ENCODE measurements at places on chromosomes 12 and 14.

GRCh38 chr12:23349564-23349963, 599.9 kb downstream of the SOX5 start:
- DNase-seq, result no peak

GRCh38 chr12:53849656-53850055, 89.0 kb upstream of the HOXC13 start:
- DNase-seq, result no peak

DNA sequence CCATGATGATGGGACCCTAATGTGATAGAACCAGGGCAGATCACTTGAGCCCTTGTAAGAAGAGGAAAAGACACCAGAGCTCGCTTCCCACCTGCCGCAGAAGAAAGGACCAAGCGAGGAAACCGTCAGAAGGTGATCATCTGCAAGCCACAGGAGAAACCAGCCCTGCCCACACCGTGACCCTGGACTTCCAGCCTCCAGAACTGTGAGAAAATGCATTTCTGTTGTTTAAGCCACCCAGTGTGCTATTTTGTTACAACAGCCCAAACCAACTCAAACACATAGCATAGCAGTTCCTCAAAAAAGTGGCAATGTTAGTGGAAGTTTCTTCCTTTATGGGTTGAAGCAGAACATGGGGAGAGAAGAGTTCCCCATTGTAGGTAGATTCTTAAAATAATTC, 107.9 kb upstream of the BCL2L14 start:
- DNase-seq, result peak; percentile 69

DNA sequence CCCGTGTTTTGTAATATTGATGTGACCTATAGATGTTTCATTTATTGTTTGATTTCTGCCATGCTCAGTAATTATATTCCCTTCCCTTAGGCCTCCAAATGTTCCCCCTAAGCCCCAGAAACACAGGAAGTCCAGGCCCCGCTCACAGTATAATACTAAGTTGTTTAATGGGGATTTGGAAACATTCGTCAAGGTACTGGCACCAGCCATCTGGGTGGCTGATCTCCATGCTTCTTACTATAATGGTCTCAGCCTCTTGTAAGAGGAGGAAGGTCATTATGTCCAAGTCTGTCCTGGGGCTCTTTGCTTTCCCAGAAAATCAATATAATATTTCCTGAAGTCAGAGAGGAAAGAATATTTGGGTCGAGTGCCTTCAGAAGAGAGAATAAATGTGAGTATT, 130.9 kb downstream of the KICS2 start:
- DNase-seq, result no peak

GRCh38 chr14:59309291-59309900, 120.9 kb downstream of the DAAM1 start:
- no peak for DNase-seq

GRCh38 chr12:52189376-52190174, 2.2 kb downstream of the KRT80 start:
- DNase-seq, result peak; percentile 56

DNA sequence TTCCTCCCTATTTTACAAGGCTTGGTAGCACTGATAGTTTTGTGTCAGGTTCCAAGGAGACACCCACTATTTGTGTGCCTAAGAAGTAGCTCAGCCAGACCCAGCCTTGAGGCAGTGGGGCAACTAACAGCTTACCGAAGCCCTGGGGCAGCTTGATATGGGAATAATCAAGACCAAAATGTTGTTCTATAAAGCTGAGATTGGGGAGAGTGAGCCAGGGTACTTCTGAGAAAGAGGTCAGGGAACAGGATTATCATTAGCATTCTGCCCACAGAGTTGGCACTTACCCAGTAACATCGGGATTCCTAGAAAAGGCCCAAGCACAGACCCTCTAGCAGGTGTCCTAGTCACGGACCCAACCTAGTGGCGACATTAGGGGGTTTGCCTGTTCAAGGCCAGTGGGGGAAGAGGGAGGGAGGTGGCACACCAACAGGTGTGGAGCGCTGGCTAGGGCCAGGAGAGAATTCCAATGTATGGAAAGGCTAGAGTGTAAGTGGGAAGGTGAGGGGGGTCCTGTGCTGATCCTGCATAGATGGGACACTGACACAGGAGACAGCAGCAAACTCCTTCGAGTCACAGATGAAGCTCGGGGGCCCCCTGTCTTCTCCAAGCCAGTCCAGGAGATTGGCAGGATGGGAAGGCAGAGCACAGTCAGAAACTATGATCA, 4.9 kb downstream of the PPP1R3E start:
- DNase-seq, result no peak

- DNase-seq, result no peak
Measured at GRCh38 chr14:66085224-66085623, 400.9 kb upstream of the CCDC196 start.

DNA sequence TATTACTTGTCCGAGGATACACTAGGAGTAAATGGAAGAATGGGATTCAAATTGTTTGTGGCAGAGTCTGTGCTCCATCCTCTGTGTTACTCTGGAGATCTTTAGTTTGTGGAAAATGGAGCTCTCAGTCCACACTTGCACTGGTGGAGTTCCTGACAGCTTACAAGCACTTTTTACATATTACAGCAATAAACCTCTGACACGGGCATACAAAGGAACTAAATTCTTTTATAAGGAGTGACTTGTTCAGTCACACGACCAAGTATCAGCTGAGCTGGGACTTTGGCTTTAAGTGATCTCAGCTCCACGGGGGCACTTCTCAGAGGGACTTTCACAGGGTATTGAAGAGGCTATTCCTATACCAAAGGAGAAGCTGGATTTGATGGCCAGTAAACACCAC, 417.5 kb downstream of the LRIG3 start:
- no peak for DNase-seq

DNA sequence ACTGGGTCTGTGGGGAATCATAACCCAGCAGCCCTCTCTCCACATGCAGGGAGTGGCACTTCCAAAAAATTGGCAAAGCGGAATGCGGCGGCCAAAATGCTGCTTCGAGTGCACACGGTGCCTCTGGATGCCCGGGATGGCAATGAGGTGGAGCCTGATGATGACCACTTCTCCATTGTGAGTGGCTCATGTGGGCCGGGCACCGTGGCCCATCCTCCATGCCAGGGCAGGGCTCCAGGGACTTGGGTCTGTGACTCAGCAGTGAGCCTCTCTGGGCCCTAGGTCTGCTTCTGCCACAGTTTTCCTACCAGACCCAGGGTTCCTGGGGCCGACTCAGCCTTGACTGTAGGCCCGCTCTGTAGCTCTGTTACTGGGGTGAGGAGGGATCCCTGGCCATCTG, 2.2 kb downstream of the NPFF start:
- DNase-seq, result peak; percentile 26

DNA sequence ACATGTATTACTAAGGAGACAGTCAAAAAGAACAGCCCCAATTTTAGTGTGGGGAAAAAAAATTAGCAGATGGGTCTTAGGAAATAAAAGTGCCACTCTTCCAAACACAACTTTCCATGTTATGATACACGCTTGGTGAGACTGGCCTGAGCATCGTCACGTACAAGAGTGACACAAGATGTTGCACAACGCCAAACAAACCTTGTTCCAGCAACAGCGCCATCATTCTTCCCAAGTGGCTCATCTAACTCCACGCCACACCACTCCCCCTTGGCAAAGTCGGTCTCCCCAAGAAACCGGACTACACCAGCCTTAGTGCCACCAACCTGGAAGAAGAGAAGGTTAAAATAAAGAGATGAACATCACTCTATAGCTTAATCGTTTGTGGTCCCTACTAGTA, 58.7 kb downstream of the CLIP1 start:
- no peak for DNase-seq

- DNase-seq, result peak; percentile 49
Measured at GRCh38 chr14:68790644-68791077, 2.2 kb downstream of the ZFP36L1 start.

DNA sequence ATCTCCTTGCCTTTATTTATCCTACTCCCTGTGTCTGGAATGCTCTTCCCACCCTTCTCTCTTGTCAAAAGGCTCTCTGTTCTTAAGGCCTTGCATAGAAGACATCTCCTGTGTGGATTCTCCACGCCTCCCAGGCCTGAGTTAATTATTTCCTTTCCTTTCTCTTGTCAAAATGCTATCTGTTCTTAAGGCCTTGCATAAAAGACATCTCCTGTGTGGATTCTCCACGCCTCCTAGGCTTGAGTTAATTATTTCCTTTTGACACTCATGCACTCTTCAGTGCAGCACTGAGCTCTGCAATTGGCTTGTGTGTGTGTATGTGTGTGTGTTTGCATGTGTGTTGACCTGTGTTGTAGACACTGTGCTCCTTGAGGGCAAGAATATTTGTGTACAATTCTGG, 52.1 kb upstream of the DCD start:
- DNase-seq, result no peak

GRCh38 chr14:104239185-104239775, 100.9 kb downstream of the KIF26A start:
- DNase-seq, result no peak

GRCh38 chr12:122184517-122184916, 1.6 kb downstream of the LRRC43 start:
- peak; percentile 41 for DNase-seq

DNA sequence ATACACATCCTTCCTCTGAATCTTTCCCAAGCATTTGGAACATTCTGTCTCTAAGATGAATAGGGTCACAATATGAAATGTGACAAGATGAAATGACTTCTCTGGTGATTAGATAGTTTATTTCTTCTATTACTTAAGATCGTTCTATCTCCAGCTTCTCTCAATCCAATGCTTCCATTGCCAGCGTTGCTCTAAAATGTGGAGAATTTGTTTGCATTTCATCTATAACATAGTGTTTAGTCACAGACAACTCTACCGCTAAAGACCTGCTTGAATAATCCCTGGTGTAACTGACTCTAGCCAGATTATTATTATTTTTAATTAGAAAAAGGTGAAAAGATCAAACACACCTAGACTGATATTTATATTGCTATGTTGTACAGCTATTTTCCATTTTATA, 184.7 kb upstream of the PRICKLE1 start:
- DNase-seq, result no peak

DNA sequence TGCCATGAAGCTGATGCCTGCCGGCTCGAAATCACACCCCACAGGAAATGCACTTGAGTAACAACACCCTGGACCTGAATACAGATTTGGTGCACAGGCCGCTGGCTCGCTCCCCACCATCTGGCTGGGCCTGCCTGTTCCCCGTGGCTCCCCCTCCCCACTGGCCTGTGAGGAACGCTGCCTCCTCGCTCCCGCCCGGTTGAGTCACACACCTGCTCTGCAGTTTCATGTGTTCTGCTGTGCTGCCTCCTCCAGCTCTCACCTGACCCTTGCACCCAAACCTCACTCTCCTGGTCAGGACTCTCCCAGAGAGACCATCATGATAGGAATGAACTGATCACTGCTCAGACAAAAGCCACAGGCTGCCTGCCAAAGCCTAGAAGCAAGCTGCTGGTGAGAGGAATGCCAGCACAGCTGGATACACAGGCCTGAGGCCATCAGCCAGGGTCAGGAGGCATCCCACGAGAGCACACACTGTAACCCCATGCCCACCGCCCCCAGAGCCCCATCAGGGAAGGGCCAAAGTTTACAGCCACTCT, 3.8 kb upstream of the SIVA1 start:
- no peak for DNase-seq

GRCh38 chr14:23694949-23695663, 58.9 kb downstream of the DHRS2 start:
- peak; percentile 59 for DNase-seq

GRCh38 chr14:70190156-70190555, 1.4 kb upstream of the SLC8A3 start:
- DNase-seq, result no peak

- DNase-seq, result no peak
Measured at GRCh38 chr12:79532907-79533288, 157.9 kb downstream of the PAWR start.

DNA sequence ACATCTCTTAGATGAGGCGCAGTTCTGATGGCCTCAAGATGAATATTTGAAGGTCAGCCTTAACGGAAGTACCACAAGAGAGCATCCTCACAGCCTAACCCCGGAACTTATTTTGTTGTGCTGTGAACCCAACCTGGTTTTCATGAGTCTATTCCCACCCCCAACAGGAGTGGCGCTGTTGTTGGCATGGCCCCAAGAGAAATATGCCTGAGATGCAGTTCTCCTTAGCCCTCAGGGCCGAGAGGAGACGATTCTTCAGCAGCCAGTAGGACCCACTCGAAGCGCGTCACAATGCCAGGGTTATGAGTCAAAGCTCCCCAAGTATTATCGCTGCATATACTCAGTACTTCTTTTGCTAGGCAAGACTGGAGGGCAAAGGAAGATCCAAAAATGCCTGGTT, 24.5 kb upstream of the BCL11B start:
- no peak for DNase-seq

DNA sequence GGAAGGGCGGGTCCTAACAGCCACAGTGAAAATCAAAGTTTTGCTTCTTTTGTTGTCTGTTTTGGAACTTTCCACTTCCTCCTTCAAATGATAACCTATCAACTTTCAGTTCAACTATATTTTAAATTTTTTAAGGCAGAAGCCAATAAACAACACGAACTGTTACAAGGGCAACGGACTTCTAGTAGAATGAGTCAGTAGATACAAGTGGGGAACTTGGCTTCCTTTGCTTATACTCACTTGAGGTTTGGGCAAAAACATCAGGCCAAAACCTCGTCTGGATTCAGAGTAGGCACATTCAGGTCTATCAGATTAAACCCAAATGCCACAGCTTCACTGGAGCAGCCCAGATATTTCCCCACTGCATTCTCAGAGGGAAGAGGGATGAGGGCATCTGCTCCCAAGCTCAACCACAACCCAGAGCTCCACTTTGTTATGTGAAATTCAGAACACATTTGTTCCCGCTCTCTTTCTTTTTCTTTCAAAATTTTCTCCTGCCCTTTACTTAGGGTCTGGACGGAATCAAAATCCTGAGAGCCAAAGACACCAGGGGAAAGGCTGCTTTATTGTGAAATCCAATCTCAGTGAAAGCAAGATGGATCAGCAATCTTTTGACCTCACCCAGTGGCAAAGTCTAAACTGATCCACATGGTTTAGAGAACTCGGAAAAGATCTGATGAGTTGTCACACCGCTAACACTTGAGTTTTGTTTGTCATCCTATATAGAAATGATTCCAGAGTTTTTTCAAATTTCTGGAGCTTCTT, 152.5 kb upstream of the BTG1 start:
- DNase-seq, result peak; percentile 17

DNA sequence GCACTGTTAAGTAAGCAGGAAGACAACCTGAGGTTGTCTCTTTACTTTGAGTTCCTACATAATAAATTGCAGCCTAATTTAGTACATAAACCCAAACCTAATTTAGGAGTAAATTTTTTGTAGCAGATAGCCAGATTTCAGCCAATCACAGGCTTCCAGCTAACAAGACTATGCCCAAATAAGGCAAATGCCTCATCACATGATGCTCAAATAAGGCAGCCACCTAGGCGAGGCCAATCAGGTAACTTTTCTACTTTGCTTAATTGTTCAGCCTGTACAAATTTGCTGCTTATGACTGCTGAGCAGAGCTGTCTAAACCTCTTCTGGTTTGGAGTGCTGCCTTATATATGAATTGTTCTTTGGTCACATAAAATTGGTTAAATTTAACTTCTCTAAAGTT, 1118.7 kb upstream of the TMEM132C start:
- DNase-seq, result no peak

- no peak for DNase-seq
Measured at GRCh38 chr12:24125280-24125679, 175.8 kb upstream of the SOX5 start.
